ENCODE measurements at places on chromosomes 3 and 15.
A peak's percentile ranks its signal among the peaks of the same experiment; 100 is the strongest.

- DNase-seq: peak; percentile 75
These were observed 180.3 kb upstream of the TSC22D2 start for GRCh38 chr3:150227839-150228238.

GRCh38 chr3:24674261-24674660, 179.6 kb upstream of the THRB start:
- DNase-seq: no peak

- no peak for DNase-seq
These were observed 32.5 kb downstream of the GASK1A start for GRCh38 chr3:43011638-43012037.

GRCh38 chr3:12970684-12971083, 102.5 kb downstream of the IQSEC1 start:
- no peak for DNase-seq

- peak; percentile 69 for DNase-seq
These were observed 46.8 kb downstream of the ST6GAL1 start for GRCh38 chr3:186976837-186977750.

- DNase-seq: no peak
These were observed 137.2 kb upstream of the IQSEC1 start for GRCh38 chr3:13210221-13210975.

GRCh38 chr3:183161552-183162336, 790 bp downstream of the LAMP3 start:
- DNase-seq: no peak

GRCh38 chr3:10774825-10775224, 41.2 kb upstream of the SLC6A11 start:
- no peak for DNase-seq

- no peak for DNase-seq
These were observed 20.4 kb upstream of the AP3B2 start for GRCh38 chr15:82730022-82730530.

GRCh38 chr3:131730581-131730980, 227.8 kb upstream of the MRPL3 start:
- no peak for DNase-seq

- no peak for DNase-seq
These were observed 878 bp downstream of the SPPL2A start for GRCh38 chr15:50764461-50765194.

DNA sequence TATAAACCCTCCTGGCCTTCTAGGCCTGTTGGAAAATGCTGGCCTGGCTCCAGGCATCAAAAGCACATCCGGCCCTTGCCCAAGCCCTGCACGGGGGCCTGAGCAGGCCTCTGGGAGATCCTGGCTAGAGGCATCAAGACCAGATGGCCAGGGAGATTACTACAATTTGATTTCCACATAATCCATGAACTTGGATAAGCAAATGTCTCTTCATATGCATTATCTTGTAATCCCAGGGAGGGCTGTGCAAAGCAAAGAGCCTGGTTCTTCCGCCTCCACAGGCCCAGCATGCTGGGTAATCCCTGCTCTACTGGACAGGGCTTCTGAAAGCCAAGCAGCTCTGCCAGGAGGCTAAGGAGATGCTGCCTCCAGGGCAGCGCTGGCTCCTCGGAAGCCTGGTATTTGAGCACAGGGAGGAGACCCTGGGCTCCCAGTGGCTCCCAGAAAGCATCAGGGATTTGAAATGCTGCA, 18.2 kb downstream of the MRPL46 start:
- no peak for DNase-seq

DNA sequence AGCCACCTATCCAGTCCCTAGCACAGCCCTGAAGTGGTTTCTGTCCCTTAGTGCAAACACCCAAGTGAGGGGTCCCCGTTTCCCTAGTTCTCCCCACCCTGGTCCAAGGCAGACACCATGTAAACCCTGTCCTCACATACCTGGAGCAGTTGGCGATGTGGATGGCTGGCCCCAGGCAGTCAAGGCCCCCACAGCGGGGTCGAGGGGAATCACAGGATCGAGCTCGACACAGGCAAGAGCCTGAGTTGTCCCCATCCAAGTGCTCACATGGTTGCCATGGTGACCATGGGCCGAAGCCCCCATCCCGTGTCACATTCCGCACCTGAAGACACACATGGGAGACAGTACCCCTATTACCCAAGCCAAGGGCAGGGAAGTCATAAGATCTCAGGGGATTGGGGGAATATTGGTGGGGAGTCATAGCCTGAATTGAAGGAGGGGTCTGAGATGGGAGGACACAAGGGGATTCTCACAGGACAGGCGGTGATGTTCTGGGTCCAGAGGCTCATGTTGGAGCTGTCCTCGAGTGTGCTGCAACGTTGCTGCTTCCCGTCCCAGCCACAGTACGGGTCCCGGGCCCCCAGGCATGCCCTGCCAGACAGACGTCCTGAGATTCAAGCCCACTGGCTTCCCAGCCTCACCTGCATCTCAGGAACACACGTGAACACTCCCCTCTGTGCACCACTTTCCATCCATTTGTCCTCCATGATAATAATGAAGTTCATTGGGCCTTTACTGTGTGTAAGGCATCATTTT, 112.1 kb downstream of the SEMA5B start:
- no peak for DNase-seq

GRCh38 chr15:76753771-76754170, 151.4 kb downstream of the SCAPER start:
- no peak for DNase-seq

GRCh38 chr15:65901336-65901735, 32.0 kb downstream of the RAB11A start:
- DNase-seq: no peak

DNA sequence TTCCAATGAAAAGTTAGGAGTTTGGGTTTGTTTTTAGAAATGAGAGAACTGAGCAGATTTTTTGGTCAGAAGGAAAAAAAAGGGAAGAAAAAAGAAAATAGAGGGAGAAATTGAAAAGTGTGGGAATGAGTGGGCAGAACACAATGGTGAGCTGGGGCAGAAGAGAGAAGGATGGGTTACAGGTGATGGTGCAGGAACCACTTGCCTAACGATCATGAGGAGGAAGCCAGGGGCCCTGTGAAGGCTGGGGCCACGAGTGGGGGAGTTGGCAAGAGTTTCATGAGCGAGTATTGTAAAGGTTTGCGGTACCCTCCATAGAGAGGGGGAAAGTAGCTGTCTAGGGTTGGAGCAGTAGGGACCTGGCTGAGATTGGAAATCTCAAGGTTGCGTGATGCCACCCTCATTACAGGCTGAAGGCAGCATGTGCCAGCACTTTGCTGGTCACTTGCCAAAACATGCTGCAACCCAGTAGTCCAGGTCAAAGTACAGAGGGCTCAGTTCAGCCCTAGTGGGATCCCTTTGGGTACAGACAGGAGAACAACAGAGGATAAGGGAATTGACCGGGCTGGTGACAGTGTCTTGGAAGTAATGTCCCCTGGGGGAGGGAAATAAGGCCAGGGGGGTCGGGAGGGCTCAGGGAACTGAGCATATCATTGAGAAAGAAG, 6.6 kb downstream of the IVD start:
- DNase-seq: peak; percentile 14

GRCh38 chr15:75170711-75171341, 30.9 kb upstream of the C15orf39 start:
- no peak for DNase-seq

- DNase-seq: no peak
These were observed 151.4 kb downstream of the RPLP1 start for GRCh38 chr15:69604072-69604411.

- DNase-seq: peak; percentile 62
These were observed 59.0 kb downstream of the FRMD4B start for GRCh38 chr3:69326855-69327300.

- no peak for DNase-seq
These were observed 4.0 kb downstream of the PLA2G4D start for GRCh38 chr15:42090370-42090769.

DNA sequence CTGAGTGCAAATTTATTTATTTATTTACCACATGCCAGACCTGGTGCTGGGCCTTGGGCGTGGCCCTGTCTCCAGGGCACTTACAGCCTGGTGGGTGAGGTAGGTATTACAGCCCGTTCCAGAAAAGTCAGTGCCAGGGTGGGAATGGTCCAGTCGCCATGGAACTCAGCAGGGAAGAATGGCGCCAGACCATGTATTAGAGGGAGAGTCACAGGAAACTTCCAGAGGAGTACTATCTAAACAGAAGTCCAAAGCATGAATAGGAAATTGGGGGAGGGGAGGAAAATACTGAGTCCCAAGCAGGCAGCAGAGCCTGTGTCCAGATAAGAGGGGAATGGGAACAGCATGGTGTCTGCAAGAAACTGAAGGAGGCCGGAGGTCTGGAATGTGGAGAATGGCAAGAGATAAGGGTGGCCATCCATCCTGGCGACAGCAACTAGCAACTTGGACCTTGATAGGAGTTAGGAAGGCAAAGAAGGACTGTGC, 27.0 kb downstream of the SH3BP5 start:
- DNase-seq: no peak

DNA sequence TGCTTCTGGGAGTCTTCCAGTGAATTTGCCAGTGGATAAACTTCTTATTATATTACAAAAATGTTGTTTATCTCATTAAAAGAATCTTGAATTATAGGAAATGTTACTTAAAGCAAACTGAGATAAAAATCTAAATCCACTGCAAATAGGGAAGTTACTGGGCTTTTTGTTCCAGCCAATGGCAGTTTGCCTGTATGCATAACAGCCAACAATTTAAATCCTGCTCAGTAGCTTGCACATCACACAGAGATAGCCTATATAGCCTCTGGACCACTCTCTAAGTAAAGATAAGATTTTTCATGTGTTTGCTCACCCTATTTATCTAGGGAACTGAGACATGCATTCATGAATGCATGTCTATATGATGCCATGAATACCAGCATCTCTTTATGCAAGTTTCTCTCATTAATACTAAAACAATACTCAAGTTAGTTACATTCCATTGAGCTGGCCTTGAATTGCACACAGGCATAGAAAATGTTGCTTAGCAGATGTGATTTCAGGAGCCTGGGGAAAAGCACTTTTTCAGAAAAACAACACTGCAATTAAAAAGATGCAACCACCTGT, 92.1 kb upstream of the GPR149 start:
- DNase-seq: no peak

- no peak for DNase-seq
These were observed 190.7 kb upstream of the CNTN6 start for GRCh38 chr3:901953-902778.

- DNase-seq: no peak
These were observed 124.6 kb downstream of the TMEM108 start for GRCh38 chr3:133162670-133163305.

- no peak for DNase-seq
These were observed 124.5 kb upstream of the TBL1XR1 start for GRCh38 chr3:177321819-177322218.

DNA sequence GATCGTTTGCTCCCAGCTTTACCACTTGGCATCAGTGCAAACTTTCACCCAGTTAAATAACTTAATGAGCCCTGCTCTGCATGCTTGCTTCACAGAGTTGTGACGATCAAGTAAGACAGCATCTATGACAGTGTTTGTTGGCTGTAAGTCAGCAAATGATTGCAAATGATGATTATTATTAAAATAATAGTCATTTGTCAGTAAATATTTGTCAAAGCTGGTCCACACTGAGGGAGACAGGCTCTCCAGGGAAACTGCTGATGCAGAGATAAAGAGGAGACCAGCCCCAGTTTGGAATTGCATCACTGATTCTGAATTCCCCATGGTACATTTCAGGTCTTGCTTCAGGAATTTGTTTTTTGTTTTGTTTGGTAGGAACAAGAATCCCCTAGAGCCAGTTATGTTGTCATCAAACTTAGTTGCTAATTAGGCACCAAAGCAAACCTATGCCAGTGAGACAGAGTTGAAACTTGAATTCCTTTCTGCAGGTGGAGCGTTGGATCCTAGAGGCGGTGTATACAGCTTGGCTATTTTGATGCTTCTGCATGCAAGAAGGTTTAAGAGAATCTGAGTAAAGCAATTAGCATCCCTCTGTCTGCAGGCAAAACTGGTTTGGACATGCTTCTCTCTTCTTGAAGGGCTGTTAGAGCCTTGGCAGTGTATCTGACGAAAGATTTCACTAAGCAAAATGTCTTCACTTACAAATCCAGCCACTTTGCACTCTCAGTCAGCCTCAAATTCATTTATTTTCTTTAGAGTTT, 338.6 kb upstream of the TPRG1 start:
- DNase-seq: no peak

- DNase-seq: no peak
These were observed 36.3 kb upstream of the GOLGA8J start for GRCh38 chr15:30046430-30046829.

DNA sequence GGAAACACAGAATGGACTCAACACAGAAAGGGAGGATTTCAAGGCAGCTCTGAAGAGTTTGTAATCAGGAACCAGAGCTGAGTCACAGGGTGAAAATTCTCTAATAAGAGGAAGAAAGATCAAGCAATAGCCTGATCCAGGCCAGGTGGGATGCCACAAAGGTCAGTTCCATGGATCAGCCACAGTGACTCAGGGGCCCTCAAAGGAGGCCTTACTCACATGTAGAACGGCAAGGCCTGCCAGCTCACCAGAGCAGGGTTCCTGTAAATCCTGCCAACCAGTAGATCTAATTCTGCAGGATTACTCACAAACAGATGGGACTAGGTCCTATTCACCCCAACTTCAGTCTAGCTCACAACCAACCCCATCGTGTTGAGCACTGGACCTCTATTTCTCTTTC, 78.3 kb upstream of the PPP2R3A start:
- no peak for DNase-seq

DNA sequence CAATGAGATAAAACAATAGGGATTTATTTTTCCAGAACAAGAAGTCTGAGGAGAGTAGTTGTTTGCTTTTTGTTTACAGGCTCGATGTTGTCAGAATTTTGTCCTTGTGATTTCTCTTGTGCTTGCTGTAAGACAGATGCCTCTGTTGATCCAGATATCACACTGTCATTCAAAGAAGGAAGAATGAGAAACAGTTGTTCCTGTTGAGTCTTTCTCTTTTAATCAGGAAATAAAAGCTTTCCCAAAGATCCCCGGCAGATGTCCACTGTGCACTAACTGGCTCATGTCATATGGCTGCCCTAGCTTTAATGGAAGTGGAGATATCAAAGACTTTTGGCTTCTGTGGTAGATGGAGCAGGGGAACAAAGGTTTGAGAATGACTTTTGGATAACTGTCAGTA, 6.8 kb downstream of the SERPINI1 start:
- DNase-seq: no peak

DNA sequence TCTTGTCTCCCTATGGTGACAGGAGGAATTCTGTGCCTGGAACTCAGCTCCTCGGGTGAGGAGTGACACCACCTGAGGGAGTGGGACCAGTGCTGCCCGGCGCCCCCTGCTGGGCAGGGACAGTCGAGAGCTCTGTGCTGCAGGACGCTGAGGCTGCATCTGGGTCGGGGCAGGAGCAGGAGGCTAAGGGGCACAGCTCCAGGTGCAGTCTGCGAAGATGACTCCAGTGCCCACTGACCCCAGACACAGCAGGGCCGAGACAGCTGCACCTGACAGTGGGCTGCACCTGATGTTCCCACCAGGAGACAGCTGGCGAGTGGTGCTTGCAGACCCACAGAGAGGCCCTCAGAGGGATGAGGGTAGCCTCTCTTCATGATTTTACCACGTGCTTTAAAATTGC, 152.9 kb downstream of the ATP10A start:
- no peak for DNase-seq

- DNase-seq: peak; percentile 59
These were observed 66.1 kb downstream of the NOX5 start for GRCh38 chr15:69080295-69081248.

- no peak for DNase-seq
These were observed 216.5 kb upstream of the CGNL1 start for GRCh38 chr15:57159767-57160166.

Measured in femur (tissue), 1 donor.